Stimulated activated CD4-positive, alpha-beta T cell treated with anti-CD3 and anti-CD28 coated beads, Interleukin-2, amount 100 ng/mL, for 48 hours (primary cell): ENCODE measurements at places on chromosomes 6 and 20.

- no peak for DNase-seq
These were observed 16.1 kb downstream of the ZSCAN12 start for GRCh38 chr6:28383235-28384142.

- DNase-seq, result no peak
These were observed 25.5 kb downstream of the PDE10A start for GRCh38 chr6:165637586-165637985.

- DNase-seq, result no peak
These were observed 236.5 kb upstream of the EYS start for GRCh38 chr6:65943548-65943947.

DNA sequence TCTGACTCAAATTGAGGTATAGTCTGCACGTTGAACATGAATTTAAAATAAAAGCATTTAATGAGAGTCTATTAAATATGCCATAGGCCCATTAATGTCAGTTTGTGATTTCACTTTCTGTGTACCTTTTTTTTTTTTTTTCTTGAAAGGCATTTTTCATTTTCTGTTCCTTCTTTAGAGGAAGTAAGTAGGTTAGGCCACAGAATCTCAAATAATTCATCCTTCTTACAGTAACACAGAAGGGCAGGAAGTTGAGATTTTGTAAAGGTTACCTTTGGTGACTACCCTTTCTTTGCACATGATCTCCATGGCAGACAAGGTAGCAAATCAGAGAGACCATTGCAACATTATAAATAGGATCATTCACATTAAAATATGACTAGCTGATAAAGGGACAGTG is 9.6 kb downstream of the L3MBTL3 start:
- DNase-seq, result no peak

DNA sequence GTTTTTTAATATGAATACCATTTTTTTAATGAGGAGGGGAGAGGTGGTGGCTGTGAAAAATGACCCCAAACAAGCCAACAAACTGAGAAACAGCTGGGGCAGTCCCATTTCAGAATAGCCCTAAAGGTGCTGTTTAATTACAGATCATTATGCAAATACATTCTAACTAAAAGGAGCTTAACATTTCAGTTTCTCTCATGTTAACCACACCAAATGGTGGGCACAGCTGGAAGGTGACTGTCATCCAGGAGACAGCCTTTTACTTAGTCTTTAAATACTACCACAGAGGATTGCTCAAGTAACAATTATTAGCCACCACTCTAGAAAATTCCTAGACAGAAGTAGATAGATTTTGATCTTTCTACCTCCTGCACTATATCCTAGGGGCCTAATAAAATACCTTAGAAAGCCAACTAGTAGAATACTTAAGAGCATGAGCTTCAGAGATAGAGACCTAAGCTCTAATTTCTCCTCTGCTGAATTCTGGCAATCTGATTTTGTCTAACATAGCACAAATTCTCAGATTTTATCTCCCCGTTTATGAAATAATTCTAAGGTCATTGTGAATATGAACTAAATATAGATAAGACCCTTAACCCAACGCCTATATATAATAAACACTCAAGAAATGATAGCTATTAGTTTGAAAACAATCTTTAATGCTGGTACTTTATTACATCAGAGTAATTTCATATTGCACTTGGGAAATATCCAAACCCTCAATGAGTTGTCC is 615.1 kb upstream of the NRSN1 start:
- DNase-seq, result no peak

GRCh38 chr20:33677991-33678702 is 3.9 kb upstream of the NECAB3 start:
- DNase-seq, result no peak

DNA sequence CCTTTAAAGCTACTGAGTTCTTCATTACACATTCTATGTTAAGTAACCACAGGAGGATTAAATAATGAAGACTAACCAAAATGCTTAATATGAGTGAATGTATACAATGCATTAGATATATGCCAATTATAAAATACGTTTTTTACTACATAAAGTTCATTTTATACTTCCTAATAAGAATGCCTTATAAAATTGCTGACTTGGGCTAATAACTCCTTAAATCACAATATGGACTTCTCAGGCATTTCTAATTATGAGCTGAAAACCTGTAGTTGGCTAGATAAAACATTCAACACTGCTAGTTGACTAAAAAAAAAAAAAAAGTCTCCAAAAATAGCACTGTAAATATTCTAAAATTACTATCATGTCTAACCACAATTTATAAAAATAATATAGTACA is 11.8 kb downstream of the MAN1A1 start:
- no peak for DNase-seq

DNA sequence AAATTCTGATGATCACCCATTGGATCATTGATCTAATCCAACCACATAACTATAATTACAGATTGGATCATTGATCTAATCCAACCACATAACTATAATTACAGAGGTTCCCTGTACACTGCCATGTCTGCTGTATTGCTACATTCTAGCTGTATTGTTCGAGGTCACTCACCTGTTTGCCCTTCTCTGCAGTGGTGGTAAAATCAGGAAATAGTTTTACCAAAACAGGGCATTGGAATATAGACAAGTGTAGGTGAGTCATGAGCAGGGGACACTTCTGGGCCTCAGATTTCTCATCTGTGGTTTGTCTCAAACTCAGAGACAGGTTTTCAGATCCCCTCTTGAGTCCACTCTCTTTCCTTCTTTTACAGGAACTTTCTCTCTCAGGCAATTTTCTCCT is 9.0 kb upstream of the AFDN start:
- no peak for DNase-seq

GRCh38 chr20:38863024-38863851 is 57.7 kb downstream of the PPP1R16B start:
- no peak for DNase-seq

DNA sequence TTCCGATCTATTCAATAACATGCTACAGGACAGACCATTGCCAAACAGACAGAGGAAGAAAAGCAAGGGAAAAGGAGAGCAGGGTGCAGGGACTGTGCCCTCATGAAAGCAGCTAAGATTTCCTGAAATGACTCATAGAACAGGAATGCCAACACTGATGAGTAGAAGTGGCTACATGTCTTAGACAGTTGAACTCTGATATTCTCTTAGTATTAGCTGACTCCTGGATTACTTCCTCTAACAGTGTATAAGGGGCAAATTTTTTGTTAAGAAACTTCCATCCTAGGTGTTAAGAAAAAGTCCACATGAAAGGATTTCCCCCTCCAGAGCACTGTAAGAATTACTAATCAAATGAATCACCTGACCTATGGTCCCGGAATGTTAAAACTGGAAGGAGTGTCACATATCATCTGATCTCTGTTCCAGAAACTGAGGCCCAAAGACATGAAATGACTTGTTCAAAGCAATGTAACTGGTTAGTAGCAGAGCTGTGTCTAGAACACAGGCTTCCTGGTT is 224.9 kb downstream of the IBTK start:
- no peak for DNase-seq

DNA sequence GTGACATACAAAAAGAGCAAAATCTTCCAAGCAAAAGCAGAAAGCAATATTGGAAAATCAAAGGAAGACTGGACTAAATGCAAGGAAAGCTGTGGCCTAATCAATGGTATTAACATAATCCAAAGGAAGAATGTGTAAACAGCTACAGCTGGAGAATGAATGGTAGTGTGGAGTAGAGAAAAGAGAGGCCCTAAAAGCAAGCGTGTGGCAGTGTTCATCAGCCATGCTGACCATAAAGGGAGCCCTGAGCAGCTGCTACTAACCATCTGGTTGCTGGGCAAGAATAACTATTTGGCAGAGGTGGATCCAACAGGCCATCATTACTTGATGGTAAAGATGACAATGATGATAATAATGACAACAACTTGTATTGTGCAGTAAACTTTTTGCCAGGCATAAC is 148.5 kb upstream of the BEND6 start:
- DNase-seq, result no peak

DNA sequence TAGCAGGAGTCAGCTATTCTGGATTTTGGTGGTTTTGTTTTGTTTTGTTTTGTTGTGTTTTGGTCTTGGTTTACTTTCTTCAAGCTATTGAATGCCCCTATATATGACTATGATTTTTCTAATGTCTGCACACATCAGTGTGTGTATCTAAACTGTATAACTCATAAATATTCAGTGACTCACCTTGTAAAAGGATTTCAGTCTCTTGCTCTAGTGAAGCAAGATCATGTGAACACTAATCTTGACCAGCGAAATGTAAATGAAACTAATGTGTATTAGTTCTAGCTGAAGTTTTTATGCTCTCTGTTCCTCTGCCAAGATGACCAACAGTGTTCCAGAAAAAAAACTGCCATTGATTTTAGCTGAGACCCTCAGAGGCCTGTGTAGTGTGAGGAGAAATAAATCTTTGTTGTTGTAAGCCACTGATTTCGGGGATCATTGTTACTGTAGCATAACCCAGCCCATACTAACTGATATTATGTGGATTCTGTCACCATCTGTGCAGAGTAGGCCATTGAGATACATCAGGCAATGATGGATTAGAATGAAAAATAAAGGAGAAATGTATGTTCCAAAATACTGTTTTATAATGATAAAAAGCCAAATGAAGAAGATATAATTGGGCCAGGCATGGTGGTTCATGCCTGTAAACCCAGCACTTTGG is 11.5 kb upstream of the BTBD9 start:
- DNase-seq, result no peak

GRCh38 chr6:106643061-106643460 is 13.7 kb downstream of the QRSL1 start:
- no peak for DNase-seq
